ENCODE measurements at places on chromosomes 16 and 17.
A peak's percentile ranks its signal among the peaks of the same experiment; 100 is the strongest.

DNA sequence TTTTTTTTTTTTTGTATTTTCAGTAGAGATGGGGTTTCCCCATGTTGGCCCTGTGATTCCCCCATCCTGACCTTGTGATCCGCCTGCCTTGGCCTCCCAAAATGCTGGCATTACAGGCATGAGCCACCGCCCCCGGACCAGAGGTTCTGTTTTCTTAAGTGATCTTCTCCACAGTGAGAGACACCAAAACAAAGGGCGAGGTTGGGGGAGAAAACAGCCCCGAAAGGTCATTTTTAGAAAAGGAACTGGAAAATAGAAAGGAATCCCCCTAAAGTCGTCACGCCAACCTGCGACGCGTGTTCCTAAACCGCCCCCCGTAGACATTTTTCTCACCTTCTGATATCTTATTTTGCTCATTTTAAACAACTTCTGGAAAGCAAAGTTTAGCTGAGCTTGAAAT is 6.1 kb upstream of the AXIN2 start:
- DNase-seq, result no peak

GRCh38 chr17:82396601-82397435 is 21.3 kb upstream of the HEXD start:
- no peak for DNase-seq

GRCh38 chr17:67421869-67422273 is 44.8 kb downstream of the PITPNC1 start:
- DNase-seq, result no peak

DNA sequence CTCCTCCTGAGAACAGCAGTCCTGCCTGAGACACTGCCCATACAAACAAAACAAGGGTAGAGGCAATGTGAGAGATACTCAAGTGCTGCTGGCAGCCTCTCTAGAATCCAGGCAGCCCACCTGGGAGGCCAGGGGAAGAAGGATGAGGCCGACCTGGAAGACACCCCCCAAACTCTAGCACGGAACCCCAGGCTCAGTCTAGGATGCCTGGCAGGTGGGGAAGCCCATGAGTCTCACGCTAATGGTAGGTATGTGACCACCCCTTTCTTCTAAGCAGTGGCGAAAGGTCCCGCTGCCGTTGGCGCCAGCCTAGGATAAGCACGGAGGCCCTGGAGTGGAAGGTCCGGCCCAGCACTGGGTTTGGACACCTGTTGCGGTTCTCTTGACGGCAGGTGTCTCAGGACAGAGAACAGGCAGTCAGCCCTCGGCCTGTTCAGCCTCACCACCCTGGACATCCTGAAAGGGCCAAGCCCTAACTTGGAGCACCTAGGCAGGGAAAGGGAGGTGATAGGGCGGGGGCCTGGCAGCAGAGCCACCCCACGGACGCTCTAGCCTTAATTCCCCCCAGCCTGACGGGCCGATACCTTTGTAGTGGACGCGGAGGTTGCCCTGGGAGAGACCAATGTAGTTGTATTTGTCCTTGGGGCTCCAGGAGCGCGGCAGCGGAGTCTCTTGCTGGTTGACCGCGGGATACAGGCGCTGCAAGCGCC is 487 bp downstream of the RANBP10 start:
- DNase-seq, result no peak

GRCh38 chr17:7782240-7782639 is 51.8 kb upstream of the KDM6B start:
- DNase-seq, result no peak

- DNase-seq, result peak; percentile 18
These were observed 18.1 kb upstream of the RAB11FIP4 start for GRCh38 chr17:31373150-31374093.

- no peak for DNase-seq
These were observed 458 bp downstream of the GFOD2 start for GRCh38 chr16:67718668-67719047.

GRCh38 chr16:22672830-22673210 is 141.1 kb upstream of the HS3ST2 start:
- no peak for DNase-seq

- DNase-seq, result no peak
These were observed 19.2 kb downstream of the CD300LB start for GRCh38 chr17:74512036-74512435.

DNA sequence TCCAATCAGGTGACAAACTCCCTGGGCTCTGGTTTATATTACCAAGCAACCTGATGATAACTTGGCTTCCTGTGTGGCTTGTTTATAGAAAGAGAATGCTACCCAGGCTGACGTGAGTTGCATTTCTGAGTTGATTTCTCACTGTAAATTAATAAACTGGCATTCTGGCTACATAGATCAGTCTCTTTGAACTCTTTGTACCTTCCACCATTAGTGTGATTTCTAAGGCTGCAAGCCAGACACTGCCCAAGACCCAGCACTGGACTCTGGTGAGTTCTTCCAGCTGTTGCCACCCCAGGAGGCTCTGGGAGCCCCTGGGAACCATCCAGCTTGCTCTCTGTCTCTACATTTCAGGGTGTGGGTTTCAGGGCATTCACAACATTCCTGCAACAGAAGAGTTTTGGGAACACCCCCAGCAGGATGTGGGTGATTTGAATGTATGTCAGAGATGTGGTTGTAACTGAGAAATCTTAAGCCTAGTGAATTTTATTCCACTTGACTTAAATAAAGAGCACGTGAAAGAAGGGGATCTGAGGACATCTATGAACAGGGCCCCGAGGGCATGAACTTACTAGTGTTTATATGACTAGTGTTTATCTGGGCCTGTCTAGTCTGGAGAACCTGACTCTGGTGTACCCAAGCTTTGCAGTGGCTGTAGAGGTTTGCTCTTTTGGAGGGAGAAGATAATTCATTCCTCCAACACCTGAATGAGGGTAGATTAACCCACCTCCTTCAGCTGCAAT is 30.3 kb upstream of the LRRC37A start:
- DNase-seq, result no peak

GRCh38 chr17:4543557-4544026 is 11.6 kb downstream of the MYBBP1A start:
- no peak for DNase-seq

DNA sequence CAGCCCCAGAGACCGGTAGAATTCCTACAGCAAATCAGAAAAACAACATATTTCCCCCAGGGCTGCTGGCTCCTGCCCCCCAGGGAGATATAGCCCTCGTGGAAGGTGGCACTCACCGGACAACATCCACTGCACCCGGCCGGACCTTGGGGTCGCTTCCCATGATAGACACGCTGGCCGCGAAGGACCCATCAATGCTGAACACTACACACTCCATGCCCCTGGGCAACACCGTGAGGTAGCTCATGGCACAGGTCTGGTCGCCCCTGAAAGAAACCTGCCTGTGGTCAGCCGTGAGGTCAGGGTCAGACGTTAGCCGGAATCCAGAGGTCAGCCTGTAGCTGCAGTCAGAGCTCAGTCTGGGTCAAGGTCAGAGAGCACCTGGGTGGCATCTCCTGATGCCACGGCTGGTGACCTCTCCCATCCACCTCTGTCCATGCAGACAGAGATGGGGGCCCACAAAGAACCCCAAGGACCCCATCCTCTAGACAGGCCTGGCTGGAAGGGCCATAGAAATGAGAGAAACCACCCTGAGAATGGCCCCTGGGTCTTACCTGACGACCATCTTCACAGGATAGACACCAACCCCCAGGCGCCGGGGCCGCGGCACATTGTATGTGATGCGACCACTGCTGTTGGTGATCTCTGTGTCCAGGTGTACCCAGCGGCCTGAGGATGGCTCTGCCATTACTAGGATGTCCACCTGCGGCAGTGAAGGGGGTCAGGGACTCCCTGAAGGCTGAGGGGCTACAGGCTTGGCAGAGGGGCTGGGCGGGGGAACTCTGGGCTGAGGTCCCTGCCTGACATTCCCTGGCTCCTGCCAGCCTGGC is 19.6 kb downstream of the PIMREG start:
- no peak for DNase-seq

DNA sequence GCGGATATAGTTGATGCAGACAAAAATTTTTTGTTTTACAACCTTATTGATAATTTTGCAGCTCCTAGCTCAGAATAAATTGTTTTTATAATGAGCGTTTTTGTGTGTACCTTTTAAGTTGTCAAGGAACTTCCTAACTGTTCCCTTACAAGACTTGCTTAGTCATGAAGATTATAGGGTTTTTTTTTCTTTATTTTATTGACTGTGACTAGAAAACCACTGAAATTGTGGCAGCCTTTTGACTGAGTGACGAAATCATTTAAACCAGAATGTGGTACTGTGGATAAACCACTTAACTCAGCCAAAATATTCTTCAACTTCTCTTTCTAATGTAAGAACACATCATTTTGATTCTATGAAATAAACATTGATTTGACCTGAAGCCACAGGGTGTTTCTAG is 40.8 kb upstream of the VPS4A start:
- no peak for DNase-seq

- no peak for DNase-seq
These were observed 12.4 kb downstream of the ZG16B start for GRCh38 chr16:2842340-2843000.

DNA sequence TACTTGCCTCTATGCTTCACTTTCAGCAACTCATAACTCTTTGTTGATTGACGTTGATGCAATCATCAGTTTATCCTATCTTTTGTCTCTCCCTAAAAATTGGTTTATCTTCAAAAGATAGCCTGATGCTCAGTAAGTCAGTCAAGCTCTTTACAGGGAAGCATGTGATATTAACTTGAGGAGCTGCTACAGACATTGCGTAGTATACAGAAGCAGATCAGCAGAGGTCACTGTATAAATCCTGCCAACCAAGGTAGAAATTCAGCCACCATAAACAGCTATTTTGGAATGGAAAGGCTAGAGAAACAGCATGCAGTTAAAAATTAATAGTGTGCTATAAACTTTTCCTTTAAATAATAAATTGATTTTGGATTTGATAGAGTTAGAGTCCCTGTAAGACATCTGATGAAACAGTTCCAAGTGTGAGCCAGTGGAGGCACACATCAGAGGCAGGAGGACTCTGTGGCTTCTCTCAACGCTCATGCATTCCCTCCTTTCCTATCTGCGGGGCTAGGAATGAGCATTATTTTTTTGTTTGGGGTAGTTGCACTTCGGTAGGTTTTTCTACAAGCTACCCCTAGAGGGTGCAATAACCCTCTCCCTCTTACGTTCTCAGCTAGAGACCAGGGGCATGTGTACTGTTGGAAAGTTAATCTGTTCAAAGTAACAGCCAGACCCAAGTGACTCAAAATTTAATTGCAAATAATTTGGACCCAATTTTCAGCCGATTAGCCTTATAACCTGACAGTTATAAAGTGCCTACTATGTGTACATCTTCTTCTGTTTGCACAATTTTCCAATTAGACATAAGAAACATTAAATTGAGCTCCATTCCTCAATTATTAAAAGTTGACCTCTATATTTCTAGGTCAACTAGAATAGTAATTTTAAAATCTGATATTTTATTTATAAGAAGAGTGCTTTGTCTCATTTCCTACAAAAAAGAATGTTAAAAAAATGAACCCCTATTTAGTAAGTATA is 647.7 kb upstream of the SOX9 start:
- DNase-seq, result peak; percentile 14

- DNase-seq, result peak; percentile 97
These were observed at the start of gene CEP95 for GRCh38 chr17:64506576-64507412. TSS of gene CEP95 (plus strand) at chr17:64506977. CDS start at chr17:64507098, 121 bp downstream.

DNA sequence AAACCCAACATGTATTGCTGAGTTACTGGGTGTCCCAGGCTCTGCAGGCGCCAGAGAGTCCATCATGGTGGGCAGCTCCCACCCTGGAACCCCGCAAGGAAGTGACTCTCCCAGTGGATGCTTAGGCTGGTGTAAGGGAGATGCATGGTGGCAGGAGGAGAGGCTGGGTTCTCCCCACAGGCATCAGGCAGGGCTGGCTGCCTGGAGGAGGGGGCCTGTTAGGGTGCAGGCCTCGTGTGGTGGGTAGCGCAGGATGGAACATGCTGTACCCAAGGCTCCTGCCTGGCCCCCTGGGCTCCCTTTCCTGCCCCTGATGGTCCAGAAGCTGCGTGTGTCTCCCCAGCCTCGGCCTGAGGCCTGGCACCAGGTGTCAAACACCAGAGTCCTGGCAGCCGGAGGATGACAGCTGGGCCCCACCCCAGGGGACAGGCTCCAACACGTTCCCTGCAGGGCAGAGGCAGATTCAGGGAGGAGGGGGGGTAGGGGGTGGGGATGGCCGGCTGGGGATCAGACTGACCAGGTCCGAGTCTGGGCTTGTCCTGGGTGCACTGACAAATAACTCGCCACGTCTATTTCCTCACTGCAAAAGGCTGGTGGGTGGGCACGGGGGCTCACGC is 40.2 kb upstream of the CIBAR2 start:
- DNase-seq, result no peak

GRCh38 chr16:1430759-1431496 is at the start of gene PERCC1:
TSS of gene PERCC1 (plus strand) at chr16:1431078. CDS start at chr16:1432594, 1,516 bp downstream.
- DNase-seq, result no peak

GRCh38 chr16:47392081-47392480 is 68.8 kb downstream of the ITFG1 start:
- no peak for DNase-seq

DNA sequence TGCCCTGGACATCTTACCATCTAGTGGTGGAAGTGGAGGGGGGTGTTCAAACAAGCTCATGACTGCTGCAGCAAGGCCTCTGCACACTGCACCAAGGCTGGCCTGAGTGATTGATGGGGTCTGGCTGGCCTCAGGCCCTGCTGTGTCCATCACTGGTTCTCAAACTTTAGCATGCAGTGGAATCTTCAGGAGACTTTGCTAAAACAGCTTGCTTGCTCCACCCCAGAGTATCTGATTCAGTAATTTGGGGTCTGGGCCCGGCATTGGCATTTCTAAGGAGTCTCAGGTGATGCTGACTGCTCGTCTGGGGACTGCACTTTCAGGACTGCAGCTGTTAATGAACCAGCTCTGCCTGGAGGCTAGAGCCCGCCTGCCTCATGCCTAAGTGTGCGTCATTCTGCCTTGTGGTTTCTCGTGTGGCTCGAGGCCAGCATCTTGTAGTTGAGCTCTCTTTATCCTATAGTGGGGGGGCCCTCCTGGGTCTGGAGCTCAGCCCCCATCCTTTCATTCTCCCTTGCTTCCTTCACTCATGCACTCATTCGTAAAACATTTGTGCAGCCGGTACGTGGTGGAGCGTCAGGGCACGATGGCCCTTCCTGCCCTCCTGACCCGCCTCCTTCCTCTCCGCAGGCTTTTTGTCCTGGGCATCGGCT is 4.1 kb downstream of the MGAT5B start:
- DNase-seq, result no peak

- DNase-seq, result no peak
These were observed 157.4 kb upstream of the CHMP6 start for GRCh38 chr17:80833952-80834892.

- DNase-seq, result no peak
These were observed 808.1 kb downstream of the CDH11 start for GRCh38 chr16:64313726-64314125.

DNA sequence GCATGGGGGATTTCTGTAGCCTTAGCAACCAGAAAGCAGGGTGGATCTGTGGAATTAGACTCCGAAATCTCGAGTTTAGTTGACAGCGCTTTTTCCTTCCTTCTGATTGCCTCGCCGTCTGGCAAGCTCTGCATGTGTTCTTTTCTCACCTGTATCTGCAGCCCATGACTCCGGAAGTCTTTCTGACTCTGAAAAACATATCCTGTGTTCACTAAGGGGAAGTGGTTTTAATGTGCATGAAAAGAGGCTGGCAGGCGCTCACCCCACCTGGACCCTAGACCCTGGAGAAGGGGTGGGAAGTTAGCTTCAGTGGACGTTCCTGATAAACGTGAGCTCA is 158.5 kb downstream of the RPTOR start:
- no peak for DNase-seq

GRCh38 chr17:6239241-6239798 is 169.1 kb downstream of the WSCD1 start:
- DNase-seq, result no peak
